ENCODE measurements at places on chromosomes 16 and 17.

GRCh38 chr16:80027007-80027965 lies 426.7 kb upstream of the MAF start:
- peak; percentile 64 for DNase-seq

DNA sequence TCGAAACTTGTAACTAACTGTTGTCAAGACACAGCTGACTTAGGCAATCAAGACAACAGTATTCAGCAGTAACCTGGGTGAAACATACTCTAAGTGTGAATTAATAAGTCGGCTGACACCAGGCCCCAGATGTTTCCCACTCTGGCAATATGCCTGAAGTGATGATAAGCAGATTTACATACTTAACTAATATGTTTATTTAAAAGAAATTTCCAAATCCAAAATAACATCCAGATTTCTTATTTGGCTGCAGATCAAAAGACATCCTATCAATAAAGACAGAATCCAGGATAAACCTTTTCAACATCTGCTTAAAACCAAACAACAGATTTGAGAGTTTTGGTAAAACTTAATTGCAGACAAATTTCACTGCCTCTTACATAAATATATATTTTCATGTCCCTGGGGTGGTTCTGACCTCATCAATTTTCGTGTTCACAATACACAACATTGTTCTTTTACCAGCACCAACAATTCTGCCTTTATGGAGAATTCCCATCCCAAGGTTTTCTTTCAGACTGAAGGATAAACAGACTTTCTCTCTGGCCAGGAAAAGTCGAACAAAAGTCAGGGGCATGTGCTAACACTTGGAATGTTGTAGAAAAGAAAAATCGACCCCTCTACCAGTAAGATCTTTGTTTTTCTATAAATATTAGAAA lies 45.1 kb upstream of the TOX3 start:
- no peak for DNase-seq

DNA sequence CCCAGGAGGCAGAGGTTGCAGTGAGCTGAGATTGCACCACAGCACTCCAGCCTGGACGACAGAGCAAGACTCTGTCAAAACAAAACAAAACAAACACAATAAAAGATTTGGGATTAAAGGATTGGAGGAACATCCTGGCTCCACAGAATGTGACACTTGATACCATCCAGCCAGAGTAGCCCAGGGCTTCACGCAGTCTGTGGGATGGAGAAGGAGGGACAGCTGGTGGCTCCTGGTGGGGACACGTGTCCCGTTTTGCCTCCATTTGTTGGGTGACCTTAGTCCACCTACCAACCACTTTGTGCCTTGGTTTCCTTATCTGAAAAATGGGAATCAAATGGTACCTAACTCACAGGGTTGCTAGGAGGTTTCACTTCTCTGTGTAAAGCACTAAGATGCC lies 12.4 kb upstream of the CYB561 start:
- no peak for DNase-seq

DNA sequence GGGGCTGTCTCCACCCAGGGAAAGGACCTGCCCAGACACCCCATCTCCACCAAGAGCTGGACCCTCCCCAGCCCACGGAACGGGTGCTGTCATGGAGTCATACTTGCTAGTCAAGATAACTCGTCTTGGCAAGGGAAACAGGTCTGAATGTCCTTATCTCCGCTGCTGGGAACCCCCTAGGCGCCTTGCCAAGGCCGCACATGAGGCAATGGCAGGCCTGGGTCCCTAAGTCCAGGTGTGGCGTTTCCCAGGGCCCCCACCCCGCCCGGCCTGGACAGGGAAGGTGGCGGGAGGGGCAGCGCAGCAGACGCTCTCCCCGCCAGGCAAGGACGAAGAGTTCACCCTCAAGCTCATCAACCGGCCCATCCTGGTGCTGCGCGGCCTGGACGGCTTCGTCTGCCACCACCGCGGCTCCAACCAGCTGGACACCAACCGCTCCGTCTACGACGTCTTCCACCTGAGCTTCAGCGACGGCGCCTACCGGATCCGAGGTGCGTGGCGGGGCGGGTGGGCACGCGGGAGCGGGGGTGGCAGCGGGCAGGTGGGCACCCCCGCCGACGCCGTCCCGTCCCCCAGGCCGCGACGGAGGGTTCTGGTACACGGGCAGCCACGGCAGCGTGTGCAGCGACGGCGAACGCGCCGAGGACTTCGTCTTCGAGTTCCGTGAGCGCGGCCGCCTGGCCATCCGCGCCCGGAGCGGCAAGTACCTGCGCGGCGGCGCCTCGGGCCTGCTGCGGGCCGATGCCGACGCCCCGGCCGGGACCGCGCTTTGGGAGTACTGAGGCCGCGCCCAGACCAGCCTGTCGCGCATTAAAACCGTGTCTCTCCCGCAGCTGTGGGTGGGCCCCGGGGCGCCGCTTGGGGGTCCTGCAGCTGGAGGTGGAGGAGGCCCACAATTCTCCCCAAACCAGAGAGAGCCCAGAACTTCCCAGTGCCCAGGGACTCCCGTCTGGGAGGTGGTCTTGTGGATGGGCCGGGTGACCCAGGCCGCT lies 8.4 kb downstream of the FSCN2 start:
- no peak for DNase-seq

DNA sequence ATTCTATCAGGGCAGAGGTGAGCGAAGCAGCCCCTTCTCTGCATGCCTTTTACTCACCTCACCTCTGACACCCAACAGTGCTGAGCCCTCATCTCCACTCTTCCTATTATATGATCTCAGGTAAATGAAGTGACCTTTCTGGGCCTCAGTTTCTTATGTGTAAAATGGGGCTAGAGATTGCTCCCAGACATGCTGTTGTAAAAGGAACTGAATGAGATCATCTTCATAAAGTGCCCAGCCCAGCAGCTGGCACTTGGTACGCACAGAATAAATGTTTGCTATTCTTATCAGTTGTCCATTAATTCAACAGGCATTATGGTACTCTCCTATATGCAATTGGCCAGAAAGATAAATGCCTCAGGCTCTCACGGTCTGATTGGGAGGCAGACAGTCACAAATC lies 4.5 kb upstream of the GALK1 start:
- DNase-seq = no peak

DNA sequence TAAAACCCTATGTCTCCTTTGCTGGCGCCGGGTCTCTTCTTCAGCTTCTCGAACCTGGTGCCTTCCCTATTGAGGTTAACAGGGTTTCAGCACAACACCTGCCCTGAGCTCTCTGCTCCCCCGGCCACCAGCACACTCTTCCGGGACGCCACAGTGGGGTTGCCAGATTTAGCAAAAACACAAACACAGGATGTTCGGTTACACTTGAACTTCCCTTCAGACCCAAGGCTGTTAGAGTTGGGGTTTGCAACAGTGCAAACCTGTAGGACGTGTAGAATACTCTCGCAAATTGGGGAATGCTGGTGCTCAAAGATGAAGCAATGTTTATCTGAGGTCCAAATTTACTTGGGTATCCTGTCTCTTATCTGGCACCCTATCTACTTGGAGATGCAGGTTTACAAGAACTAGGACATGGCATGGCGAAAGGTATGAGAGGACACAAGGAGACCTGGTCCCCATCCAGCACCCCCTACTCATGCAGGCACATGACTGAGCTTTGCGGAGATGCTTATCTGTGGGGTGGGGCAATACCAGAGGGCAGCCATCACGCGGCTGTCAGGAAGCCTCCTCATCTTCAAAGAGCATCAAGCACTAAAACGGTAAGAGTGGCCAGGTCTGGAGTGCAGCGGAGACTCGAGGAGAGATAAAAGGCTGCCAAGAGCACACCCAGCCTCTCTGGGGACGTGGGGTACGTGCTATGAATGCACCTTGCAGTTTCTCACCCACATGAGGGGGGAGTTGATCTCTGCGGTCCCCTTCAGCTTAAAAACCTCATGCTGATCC lies 52.8 kb downstream of the SDK2 start:
- DNase-seq = no peak
